Type B pancreatic cell (in vitro differentiated cells): ENCODE measurements at places on chromosomes 5 and 9. TPM values are rescaled to one million over a fixed set of nuclear protein-coding genes. Genes with fewer than 3 reads are reported as not detected.

- no peak overlapping the region for H3K4me3 ChIP-seq
- no peak for DNase-seq
- H3K36me3 ChIP-seq = no peaks in the 10 kb centered on the region
- peaks cover 34% of the 10 kb centered on the region for H3K27me3 ChIP-seq
- H3K27ac ChIP-seq = no peak overlapping the region
These were observed 4.8 kb upstream of the ST6GALNAC4 start for GRCh38 chr9:127921557-127922120.

GRCh38 chr5:19547640-19548039 lies 440.4 kb downstream of the CDH18 start:
- peaks cover 3% of the 10 kb centered on the region for H3K4me1 ChIP-seq
- no peaks in the 10 kb centered on the region for H3K27me3 ChIP-seq
- no peak overlapping the region for H3K27ac ChIP-seq
- H3K4me3 ChIP-seq = no peak overlapping the region
- H3K36me3 ChIP-seq = no peaks in the 10 kb centered on the region

PCDHB4 gene
- total RNA-seq = 1.3 and 2.7 TPM in 2 replicates

IRX2 gene
- 31.4 and 42.2 TPM in 2 replicates for total RNA-seq

- no peak overlapping the region for H3K4me3 ChIP-seq
- no peaks in the 10 kb centered on the region for H3K27me3 ChIP-seq
- no peak overlapping the region for H3K27ac ChIP-seq
- H3K4me1 ChIP-seq = peaks cover 13% of the 10 kb centered on the region
- H3K36me3 ChIP-seq = no peaks in the 10 kb centered on the region
These were observed 408.4 kb upstream of the NMUR2 start for GRCh38 chr5:152813526-152813925.

DNA sequence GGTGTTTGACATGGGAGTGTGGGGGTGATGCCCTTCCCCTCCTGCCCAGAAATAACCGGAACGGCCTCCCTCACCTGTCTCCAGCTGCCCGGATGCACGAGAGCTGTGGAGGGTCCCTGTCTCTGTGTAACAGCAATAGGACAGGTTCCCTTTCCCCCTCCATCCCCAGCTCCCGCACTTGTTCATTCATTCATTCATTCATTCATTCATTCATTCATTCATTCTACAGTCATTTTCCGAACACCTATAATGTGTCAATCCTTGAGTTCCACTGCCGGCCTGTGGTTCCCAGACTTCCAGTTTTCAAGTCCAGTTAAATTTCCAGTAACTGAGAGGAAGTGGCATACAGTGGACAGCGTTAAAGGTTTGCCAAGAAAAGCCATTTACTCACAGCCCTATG lies 7.3 kb downstream of the PRRX2 start:
- H3K4me1 ChIP-seq = peaks cover 29% of the 10 kb centered on the region
- H3K27ac ChIP-seq = no peak overlapping the region
- H3K4me3 ChIP-seq = no peak overlapping the region
- DNase-seq = no peak
- peaks cover 4% of the 10 kb centered on the region for H3K36me3 ChIP-seq

- no peaks in the 10 kb centered on the region for H3K36me3 ChIP-seq
- peaks cover 4% of the 10 kb centered on the region for H3K27me3 ChIP-seq
- no peak overlapping the region for H3K27ac ChIP-seq
- H3K4me3 ChIP-seq = no peak overlapping the region
- H3K4me1 ChIP-seq = peaks cover 13% of the 10 kb centered on the region
- no peak for DNase-seq
These were observed 4.6 kb upstream of the TXN start for GRCh38 chr9:110260911-110261310.

ZNF462 gene
- 124 and 129 TPM in 2 replicates for total RNA-seq

- no peak overlapping the region for H3K4me3 ChIP-seq
- no peak overlapping the region for H3K27ac ChIP-seq
- H3K27me3 ChIP-seq = peaks cover 3% of the 10 kb centered on the region
These were observed 145.9 kb downstream of the DROSHA start for GRCh38 chr5:31385774-31386537.

GRCh38 chr9:134399435-134400056 lies 73.3 kb downstream of the RXRA start:
- H3K27ac ChIP-seq = no peak overlapping the region
- no peaks in the 10 kb centered on the region for H3K36me3 ChIP-seq
- DNase-seq = no peak
- H3K4me1 ChIP-seq = peaks cover 3% of the 10 kb centered on the region
- H3K27me3 ChIP-seq = no peaks in the 10 kb centered on the region
- H3K4me3 ChIP-seq = no peak overlapping the region

DNA sequence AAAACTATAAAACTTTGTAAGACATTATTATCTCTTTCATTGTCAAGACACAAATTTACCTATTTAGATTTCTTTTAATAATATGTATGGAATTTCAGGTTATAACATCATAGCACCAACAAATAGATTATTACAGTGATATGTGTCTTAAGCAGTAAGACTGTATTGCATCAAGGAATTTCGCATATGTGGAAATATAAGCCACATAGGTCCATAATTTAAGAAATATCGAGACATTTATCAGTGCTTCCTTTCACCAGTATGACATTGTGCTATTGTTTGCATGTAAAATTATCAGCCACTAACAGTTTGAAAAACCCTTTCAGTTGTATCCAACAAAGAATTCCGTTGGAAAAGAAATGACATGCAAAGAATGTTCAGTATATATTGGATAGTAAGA lies 186.7 kb upstream of the RASA1 start:
- no peaks in the 10 kb centered on the region for H3K36me3 ChIP-seq
- no peak overlapping the region for H3K4me3 ChIP-seq
- no peak for DNase-seq
- no peaks in the 10 kb centered on the region for H3K4me1 ChIP-seq

GRCh38 chr5:66517351-66517750 lies 78.8 kb upstream of the MAST4 start:
- no peak for DNase-seq
- peaks cover 3% of the 10 kb centered on the region for H3K27me3 ChIP-seq
- no peak overlapping the region for H3K4me3 ChIP-seq
- no peak overlapping the region for H3K27ac ChIP-seq
- peaks cover 3% of the 10 kb centered on the region for H3K4me1 ChIP-seq

BARHL1 gene
- total RNA-seq = 0.14 TPM in 1 of 2 replicates, not detected in the other

DNA sequence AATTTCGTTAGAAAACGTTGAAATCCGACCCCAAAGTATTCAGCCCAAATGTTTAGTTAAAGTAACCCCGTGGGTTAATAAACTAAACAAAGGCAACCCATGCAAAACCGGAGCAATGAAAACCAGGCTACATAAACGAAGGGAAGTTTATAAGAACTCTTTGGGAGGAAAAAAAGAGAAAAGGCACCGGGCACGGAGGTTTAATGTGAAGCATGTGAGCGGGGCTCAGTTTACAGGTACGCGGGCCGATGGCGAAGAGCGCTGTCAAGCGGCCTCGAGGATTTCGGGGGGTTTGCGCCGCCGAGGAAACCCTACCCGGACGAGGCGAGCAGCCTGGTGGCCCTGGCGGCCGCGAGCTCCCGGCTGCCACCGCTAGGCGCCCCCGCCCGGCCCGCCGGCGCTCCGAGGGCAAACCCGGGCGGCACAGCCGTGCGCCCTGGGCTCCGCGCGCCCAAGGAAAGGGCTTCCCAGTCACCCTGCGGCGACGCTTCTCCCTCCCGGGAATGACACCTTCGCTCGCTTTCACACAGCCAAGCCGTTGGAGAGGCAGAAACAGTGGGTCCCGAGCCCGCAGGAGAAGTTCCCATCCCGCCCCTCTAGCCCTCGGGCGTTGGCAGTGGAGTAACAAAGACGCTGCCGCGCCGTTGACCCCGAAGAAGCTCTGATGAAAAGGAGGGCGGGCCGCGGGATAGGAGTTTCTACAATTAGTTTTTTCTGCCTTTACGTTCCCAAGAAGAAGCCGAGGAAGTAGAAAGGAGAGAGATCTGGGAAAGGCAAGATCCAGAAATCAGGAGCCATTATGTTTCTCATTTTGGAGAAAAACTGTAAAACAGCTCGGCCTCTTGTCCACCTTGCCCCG lies 126.0 kb downstream of the TMEM174 start:
- peaks cover 42% of the 10 kb centered on the region for H3K4me1 ChIP-seq
- H3K4me3 ChIP-seq = peak overlapping the region; percentile 78
- peaks cover 12% of the 10 kb centered on the region for H3K36me3 ChIP-seq
- DNase-seq = no peak

DNA sequence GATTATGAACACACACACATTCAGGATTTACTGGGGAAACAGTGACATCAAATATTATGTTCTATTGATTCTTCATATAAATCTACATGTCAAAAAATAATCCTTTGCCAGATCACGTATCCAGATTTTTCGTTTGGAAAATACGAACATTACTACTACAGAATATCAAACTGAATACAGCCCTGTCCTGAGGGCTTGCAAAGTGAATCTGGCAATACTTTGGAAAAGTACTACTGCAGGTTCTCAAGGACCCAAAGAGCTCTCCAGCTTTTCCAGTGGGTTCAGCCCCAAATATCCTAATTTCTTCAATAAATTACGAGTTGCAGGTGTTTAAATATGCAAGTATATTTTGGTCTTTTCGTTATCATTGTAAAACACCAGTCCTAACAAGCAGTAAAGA lies 411 bp upstream of the NDUFS4 start:
- DNase-seq = no peak
- H3K4me1 ChIP-seq = peaks cover 17% of the 10 kb centered on the region
- peaks cover 15% of the 10 kb centered on the region for H3K36me3 ChIP-seq
- H3K27ac ChIP-seq = peak overlapping the region; percentile 97
- H3K4me3 ChIP-seq = peak overlapping the region; percentile 100

DNA sequence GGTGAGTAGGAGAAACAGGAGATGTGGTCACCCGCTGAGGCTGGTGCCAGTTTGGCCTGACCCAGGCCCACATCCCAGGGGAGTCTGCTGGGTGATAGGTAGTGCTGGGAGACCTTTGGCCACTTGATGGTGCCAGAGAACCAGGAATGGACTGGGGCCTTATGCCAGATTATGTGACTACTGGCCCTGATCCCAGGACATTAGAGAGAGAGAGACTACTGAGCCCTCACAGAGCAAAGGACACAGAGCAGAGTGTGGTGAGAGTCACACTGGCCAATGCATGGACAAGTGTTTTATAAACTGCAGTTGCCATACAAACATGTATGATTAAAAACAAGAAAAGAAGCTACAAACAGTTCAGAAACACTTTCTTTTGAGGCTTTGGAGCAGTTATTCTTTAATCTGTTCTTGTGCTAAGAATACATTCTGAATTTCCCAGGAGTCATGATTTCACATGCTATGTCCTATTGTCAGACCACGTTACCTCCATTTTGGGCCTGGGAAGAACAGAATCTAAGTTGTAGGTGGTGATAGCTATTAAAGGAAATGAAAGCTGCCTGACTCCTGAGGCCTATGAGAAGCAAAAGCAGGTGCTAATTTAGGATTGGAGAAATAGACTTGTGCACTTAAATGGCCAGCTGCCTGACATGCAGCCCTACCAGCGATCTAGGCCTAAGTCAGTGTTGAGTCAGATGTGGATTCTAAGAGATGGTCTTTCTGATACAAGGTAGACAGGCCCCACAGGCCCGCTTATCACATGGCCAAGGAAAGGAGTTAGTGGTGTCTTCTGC lies 32.6 kb upstream of the TMOD1 start:
- no peak for DNase-seq
- no peak overlapping the region for H3K4me3 ChIP-seq
- H3K27ac ChIP-seq = peak overlapping the region; percentile 15
- H3K4me1 ChIP-seq = no peaks in the 10 kb centered on the region
- H3K27me3 ChIP-seq = no peaks in the 10 kb centered on the region

DNA sequence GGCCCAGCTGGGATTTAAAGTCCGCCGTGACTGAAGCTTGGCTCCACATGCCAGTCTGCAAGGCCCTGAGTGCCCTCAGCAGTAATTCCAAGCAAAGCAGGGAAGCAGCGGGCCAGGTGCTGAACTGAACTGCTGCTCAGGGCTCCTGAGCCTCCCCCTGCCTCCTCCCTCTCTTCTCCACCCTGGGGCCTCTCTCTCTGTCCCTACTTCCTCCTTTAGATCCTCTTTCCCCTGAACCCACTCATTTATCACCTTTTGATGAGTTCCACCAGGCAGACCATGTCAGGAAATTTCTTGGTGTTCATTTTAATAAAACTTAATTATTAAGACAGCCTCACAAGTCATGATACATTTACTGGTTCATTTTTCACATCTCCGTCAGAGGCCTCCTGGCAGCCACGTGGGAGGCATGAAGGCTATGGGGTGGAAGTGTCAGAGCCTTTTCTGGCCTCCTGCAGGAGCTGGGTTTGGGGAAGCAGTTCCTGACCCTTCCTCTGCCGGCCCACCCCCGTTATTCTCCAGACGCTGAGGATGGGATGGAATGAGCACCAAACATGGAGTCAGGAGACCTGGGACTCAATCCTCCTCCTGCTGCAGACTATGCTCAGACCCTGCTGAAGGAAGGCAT lies 32.2 kb upstream of the KCNIP1 start:
- H3K4me3 ChIP-seq = no peak overlapping the region
- H3K36me3 ChIP-seq = no peaks in the 10 kb centered on the region
- peaks cover 17% of the 10 kb centered on the region for H3K4me1 ChIP-seq
- DNase-seq = no peak
- H3K27ac ChIP-seq = no peak overlapping the region

ZNF883 gene
- total RNA-seq = 7.9 and 12.9 TPM in 2 replicates

GRCh38 chr5:54670281-54670680 lies 152.7 kb downstream of the SNX18 start:
- peaks cover 3% of the 10 kb centered on the region for H3K36me3 ChIP-seq
- no peak overlapping the region for H3K4me3 ChIP-seq
- no peaks in the 10 kb centered on the region for H3K27me3 ChIP-seq
- H3K27ac ChIP-seq = no peak overlapping the region

DNA sequence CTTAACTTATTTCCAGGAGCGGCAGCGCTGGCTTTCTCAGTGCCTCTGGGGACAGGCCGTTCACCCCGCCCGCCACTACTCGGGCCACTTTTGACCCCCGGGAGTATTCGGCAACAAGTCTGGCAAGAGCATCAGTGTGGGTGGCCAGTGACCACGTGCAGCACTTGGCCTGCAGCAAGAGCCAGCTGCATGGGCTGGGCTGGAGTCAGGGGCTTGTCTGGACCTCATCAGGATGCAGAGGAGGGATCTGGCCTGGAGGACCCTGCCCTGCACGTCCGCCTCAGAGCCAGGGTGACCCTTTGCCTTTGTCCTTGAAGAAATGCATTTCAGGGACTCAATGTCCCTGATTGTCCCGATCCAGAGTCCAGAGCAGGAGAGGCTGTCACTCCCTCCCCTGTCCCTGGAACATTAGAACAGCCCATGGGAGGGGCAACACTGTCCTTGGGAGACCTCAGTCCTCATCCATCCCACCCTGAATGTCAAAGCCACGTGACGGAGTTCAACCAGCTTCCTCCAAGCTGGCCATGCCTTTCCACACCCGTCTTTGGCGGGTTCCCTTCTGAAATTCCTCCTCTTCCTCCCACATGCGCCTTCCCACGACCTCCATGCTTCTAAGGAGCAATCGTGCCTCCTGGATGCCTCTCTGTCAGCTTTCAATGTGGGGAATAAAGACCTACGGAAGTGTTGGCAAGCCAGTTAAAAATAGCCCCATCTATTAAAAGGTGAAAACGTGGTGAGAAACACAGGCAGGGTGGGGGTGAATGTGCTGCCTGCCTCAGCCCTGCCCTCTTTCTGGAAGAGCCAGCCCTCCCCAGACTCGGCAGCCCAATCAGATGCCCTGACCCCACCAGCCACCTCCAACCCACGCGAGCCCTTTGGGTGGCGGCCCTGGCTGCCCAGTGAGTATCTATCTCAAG lies 99.0 kb downstream of the OLFM1 start:
- H3K4me3 ChIP-seq = peak overlapping the region; percentile 44
- no peak overlapping the region for H3K27ac ChIP-seq
- peaks cover 12% of the 10 kb centered on the region for H3K4me1 ChIP-seq
- H3K36me3 ChIP-seq = no peaks in the 10 kb centered on the region
- H3K27me3 ChIP-seq = peaks cover 80% of the 10 kb centered on the region

SLC28A3 gene
- 2.4 and 7.2 TPM in 2 replicates for total RNA-seq
